Hypothalamus (tissue), 51 donors: ENCODE measurements at places on chromosomes 1 and 21.
A peak's percentile ranks its signal among the peaks of the same experiment; 100 is the strongest.

GRCh38 chr1:7640920-7641585 is 130.0 kb upstream of the VAMP3 start:
- no peak for DNase-seq

GRCh38 chr21:34219334-34220060 is 144.3 kb upstream of the KCNE2 start:
- DNase-seq = no peak

DNA sequence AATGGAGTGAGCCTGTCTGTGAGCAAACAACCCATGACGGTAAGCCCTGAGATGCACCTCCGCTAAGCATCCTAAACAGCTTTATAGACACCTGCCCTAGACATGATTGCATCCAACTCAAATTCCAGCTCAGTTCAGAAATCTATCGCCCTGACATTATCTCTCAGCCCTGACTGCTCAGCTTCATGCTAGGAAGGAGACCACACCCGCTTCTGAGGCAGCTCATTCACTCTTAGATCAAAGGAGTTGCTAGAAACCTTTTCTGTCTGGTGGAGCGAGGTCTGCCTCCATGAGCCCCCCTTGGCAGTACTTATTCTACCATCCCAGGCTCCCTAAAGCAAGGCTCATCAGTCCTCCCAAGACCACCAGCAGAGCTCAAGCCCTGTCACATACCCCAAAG is 17.0 kb downstream of the IL10RB start:
- no peak for DNase-seq

GRCh38 chr21:44279354-44280260 is 6.1 kb upstream of the AIRE start:
- no peak for DNase-seq

- DNase-seq = no peak
Observed at GRCh38 chr1:170590921-170591705, 59.1 kb downstream of the GORAB start.

DNA sequence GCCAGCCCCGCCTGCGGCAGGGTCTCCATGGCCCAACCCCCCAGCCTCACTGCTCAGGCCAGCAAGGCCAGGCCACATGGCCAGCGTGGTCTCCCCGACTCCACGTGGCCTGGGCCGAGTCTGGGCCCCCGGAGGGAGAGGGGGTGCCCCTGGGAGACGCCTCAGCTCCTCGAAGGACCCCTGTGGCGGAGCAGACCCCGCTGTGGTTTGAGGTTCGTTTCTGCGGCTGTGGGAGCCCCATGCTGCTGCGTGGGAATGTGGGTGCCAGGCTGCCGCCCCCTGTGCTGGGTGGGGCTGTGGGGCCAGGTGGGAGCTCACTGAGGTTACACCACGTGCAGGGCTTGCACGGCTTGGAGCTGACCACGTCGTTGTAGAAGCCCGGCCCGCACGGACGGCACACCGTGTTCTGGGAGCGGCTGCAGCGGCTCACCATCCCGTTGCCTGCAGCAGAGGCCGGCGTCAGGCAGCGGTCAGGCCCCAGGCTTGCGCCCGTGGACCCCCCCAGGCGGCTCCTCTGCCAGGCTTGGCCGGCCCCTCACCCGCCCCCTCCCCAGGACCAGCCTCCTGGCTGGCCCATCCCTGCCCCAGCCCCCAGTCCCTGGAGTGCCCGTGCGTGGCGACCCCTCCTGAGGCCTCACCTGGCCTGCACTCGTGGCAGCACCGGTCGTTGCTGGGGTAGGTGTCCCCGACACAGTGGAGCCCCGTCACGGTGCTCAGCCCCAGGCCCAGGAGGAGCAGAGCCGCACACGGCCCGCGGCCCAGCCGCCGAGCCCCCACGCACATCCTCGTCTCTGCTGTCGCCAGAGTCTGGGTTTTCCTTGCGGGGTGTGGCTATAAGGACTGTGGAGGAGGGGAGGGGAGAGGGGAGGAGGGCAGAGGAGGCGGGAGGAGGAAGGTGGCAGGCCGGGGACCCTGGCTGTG is at the start of gene TNFRSF4:
TNFRSF4 (minus strand) TSS at position 809 of the 921 bp plus-strand sequence; CDS start at position 783, 26 bp downstream.
- no peak for DNase-seq

- DNase-seq = peak; percentile 97
Observed at GRCh38 chr1:225777583-225778336, at the start of gene SRP9. Gene SRP9 (plus strand): TSS chr1:225777826. CDS start chr1:225777941, 115 bp downstream.

DNA sequence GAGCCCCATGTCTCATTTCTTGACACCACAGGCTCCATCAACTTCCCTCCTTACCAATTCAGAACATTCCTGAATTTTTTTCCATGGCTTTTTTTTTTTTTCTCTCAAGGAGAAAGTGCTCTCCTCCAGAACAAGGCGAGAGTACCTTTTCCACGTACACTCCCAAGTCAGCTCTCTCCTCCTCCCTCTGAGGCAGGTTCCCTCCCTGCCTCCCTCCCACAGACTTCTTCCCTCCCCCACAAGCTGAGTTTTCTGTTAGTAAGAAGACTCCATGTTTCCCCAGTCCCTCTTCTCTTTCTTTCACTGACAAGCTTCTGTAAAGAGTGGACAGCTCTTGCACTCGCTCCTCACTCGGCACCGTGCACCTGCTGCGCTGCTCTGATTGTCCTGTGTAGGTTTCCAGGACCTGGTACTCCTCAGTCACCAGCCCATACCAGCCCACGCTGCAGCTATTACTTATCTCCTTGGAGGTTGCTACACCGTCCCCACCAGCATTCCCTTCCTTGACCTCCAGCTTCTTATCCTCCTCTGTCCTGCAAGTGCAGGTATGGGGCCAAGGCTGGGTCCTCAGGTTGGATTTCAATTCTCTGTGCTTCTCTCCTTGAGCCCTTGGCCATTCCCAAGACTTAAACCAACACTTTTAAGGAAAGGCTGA is 3.8 kb downstream of the TRAF5 start:
- DNase-seq = no peak

GRCh38 chr1:172068334-172068733 is 227.0 kb downstream of the DNM3 start:
- no peak for DNase-seq

DNA sequence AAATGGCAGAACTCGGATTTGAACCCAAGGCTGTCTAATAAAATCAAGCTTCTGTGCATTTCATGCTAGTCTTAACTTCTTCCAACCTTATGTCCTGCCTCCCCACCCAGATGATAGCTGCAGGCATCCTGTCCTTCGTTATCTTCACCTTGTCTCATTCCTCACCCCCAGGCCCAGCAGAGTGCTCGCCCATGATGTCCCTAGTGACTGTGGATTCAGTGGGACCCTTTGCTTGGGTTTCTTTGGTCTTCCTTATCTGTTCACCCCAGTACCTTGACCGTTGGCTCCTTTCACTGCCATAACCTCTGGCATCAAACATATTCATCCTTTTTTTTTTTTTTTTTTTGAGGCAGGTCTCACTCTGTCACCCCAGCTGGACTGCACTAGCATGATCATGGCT is 5.6 kb upstream of the BSDC1 start:
- DNase-seq = no peak

DNA sequence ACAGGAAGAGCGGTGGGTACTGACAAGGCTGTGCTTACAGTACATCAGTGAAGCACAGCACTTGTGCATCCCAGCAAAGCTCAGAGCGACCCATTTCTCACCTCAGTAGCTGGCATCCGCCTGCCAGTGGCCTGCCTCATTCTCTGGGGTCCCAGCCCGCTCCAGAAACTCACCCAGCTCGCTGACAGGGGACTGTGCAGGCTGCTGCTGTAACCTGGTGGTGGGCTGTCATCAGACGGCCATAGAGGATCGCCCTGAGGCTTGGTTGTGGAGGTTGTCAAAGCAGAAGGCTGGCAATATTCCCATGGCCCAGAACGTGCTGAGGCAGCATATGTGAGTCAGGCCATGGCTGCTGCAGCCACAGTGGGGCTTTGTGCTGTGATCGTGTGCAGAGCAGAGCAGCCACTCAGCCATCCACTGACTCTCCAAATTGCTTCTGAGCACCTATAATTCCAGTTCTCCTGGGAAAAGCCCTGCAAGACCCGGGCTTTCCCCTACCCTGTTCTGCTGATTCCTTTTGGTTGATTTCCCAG is 13.6 kb upstream of the GPR137B start:
- DNase-seq = no peak

DNA sequence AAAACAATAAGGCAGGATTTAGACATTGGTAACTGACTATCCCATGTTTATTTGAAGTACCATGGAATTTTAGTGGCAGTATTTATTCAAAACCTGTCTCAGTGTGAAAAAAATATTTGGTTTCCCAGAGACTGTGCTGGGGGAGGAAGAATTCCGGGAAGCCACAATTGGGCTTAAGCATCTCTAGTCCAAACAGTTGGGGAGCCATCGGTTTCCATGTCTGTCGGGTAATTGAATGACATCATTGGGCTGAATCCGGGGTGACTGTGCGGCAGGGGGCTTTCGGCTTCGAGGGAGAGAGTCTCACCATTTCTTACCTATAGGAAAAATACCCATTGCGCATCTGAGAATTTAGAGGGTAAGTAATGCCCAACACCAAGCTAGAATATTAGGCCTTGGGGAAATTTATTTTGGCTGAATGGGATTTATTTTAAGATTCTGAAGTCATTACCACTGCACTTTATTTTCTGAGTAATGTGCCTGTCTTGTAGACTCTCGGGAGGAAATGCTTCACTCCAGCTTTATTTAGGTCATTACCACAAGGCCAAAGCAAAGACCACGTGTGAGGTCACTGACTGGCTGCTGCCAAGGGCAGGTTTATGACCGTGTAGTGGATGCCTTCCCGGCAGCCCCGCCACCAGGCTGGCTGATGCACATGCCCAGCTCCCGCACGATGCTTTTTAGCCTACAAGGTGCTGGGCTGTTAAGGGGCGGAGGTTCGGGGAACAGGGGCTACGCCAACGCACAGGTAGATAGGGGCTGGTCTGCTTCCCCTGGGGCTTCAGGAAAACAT is 23.1 kb upstream of the UMODL1 start:
- peak; percentile 35 for DNase-seq

- no peak for DNase-seq
Observed at GRCh38 chr1:155200920-155201319, 6.8 kb downstream of the THBS3 start.

DNA sequence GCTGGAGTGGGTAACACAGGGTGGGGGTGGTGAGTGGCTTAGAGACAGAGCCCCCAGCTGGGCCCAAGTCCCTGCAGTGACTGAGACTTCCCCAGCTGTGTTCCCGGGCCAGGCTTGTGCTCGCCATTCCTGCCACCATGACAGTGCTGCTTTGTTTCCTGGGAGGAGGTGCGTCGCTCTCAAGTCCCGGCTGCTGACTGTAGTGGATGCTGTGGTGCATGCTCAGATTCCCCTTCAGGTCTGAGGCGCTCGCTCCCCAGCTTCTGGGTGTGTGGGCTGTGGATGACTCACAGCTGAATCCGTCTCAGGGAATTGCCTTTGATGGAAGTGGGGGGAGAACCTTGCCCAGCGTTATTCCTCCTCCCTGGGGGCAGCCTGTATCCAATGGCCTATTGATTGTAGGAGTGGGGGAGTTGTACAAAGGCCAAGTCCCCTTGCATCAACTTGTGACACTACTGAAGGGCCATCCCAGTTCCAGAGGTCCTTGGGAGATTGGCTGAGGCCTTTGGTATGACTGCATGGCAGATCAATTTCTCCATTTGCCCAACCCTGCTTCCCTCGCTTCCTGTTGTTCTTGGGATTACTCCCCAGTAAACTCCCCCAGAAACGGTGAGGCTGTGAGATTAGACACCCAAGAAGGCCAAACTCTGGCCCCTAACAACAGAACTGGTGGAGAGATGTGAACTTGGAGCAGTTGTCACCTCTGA is 17.8 kb upstream of the POU3F1 start:
- no peak for DNase-seq

GRCh38 chr1:213552045-213552444 is 435.7 kb upstream of the PROX1 start:
- no peak for DNase-seq

GRCh38 chr21:17538576-17538975 is 25.7 kb downstream of the CXADR start:
- DNase-seq = no peak

DNA sequence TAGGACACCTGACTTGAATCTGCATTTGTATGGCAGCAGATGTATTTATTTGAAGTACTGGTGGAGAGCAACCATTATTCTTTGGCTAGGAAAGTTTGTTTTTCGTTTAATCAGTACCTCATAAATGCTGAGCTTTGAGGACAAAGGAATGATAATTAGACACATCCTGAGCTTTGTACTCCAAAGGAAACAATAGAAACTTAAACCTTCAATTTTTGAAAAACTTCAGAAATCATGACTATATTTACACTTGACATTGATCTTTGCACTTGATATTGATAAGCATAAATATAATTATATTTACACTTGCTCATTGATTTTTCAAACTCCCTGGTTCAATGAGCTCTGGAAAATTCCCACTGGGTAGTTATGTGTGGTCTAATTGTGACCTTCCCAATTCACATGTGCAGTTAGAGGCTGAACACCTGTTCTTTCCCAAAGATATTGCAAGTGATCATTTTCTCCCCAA is 10.7 kb downstream of the PATJ start:
- no peak for DNase-seq

DNA sequence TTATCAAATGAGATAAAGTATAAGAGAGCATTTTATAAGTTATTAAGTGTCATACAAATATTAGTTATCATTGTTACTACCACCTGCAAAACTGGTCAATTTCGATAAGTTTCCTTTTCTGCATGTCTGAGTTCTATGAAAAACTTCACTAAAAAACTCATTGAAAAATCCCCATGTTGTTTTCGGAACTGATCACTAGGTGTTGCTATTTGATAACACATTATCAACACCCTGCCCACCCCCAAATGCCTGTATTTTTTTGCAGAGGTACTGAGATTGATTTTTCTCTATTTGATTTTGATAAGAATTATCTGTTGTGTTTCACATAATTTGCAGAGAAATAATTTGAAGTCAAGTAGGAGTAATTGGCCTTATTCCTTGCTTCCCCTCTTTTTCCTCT is 22.1 kb upstream of the DISP1 start:
- no peak for DNase-seq

- no peak for DNase-seq
Observed at GRCh38 chr1:159071970-159072582, 4.5 kb downstream of the AIM2 start.

- DNase-seq = no peak
Observed at GRCh38 chr1:223008808-223009207, 134.2 kb downstream of the TLR5 start.

- no peak for DNase-seq
Observed at GRCh38 chr21:17693801-17694200, 81.1 kb upstream of the BTG3 start.

DNA sequence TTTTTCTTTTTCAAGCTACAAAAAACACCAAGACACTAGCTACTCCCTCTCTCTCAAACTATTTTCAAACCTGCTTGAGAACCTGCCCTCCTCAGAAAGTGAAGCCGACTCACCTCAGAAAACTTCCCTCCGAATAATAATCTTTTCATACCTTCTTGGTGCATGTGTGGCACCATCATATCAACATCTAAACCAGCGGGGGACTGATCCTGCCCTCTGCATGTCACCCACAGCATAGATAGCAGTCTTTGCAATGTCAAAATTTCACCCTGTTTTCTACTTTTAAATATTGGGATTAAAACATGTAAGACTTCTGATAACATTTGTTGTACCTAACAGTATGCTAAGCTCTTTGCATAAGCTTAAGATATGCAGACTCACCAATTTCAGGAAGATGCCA is 1260.3 kb downstream of the PLA2G4A start:
- no peak for DNase-seq
